Stimulated activated CD8-positive, alpha-beta memory T cell treated with anti-CD3 and anti-CD28 coated beads, Interleukin-4, amount 100 ng/mL, for 48 hours (primary cell): ENCODE measurements at places on chromosomes 4 and X.

DNA sequence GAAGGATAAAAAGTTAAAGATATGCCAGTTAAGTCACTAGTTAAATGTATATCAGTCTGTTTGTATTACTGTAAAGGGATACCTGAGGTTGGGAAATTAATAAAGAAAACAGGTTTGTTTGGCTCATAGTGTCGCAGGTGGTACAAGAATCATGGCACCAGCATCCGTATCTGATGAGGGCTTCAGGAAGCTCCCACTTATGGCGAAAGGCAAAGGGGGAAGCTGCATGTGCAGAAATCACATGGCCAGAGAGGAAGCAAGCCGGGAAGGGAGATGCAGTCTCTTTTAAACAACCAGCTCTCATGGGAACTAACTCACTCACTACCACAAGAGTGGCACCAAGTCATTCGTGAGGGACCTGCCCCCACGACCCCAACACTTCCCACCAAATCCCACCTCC lies 91.9 kb upstream of the SH3RF1 start:
- DNase-seq: no peak

DNA sequence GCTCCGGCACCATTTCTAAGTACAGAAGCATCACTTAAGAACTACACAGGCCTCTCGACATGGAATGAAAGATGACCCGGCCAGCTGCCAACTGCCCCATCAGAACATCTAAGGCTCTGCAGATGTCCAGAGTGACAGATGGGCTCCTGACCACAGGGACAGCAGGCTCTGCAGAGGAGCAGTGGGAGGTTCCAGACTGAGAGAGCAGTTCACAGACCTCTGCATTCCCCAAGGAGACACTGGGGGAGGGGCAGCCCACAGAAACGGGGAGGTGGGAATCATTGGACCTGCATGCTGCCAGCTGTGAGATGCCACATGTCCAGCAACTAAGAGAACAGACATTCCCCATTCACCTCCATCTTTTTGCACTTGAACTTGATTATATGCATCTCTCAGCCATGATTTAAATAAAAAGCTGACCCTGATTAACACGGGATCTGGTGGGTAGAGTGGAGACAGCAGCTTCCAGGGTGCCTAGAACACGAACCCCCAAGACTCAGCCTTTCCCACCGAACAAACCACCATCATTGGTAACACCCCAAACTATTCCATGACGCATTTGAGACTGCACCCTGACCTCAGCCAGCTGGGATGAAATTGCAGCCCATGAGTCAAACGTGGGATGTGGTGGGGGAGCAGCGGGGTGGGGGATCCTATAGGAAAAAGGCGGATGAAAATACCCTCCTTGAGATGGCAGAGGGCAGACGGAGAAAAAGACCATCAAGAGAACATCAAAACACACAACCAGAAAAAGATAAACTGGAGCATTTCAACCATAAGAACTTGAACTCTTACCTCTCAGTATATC lies 47.2 kb downstream of the AFAP1 start:
- no peak for DNase-seq

DNA sequence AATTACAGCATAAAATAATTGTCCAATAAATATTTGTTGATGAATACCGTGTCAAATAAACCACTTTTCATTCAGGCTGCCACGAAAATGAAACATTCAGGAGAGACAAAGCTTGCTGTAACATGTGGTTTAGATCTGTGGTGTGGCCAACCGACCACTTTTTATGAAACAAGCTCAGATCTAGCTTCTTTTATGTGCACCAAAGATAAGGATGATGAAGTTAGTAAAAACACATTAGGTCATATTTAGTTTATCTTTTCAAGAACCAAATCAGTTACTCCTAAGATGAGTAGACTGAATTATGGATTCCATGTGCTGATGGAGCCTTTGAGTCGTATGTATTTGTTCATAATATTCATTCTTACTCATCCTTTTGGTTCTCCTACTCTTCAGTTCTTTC lies 35.8 kb downstream of the STOX2 start:
- no peak for DNase-seq

DNA sequence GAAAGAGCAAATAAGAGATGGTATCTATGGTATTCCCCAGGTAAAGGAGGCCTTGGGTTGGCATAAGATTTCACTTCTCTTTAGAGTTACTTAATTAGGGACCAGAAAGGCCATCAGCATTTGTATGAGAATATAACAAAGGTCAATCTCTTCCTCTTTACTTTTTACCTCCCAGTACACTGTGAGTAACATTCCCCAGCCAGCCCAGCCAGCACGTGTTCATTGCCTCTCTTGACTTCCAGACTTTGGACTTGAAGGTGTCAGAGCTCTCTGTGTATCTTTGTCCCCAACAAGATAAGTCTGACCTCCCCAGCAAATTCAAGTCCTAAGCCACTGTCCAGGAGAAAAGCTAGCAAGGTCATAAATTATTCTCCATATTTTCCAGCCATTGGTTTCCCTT lies 110.5 kb downstream of the AR start:
- DNase-seq: no peak

- DNase-seq: no peak
Measured at GRCh38 chr4:7595934-7596461, 161.3 kb upstream of the PSAPL1 start.

- no peak for DNase-seq
Measured at GRCh38 chr4:115219862-115220261, 106.4 kb upstream of the NDST4 start.

DNA sequence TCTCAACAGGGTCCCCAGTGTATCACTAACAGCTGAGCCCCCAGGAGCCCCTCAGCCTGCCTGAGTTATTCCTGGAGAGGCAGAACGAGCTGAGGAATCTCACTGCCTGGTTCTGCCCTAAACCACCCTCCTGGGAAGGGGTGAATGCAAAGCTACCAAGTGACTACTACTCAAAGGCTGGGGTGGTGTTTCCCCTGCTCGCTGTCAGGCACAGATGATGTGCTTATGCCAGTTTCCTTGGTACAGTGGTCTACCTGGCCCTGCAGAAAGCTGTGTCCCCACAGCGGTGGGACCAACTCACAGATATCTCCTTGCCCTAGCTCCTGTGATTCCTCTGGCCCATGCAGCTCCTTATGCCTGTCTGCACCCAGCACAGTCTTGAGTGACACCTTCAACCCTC lies 35.4 kb upstream of the ASMTL start:
- peak; percentile 21 for DNase-seq

GRCh38 chr4:154132406-154132805 lies 343.5 kb upstream of the SFRP2 start:
- no peak for DNase-seq

DNA sequence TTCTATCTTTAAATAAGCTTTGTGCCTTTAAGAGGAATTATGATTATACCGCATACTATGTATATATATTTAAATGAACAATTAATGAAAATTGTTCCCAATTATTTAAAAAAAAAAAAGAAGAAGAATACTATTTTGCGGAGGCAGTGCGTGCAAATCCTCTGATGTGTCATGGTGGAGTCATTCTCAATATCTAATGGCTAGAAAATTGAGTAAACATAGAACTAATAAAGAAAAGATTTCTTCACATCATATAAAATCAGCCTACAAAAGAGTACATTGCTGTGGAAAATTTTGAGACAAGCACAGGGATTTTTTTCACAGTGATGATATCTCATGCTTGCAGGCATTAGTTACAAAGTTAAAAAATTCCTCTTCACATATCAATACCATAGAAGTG lies 2.6 kb upstream of the EREG start:
- DNase-seq: no peak

DNA sequence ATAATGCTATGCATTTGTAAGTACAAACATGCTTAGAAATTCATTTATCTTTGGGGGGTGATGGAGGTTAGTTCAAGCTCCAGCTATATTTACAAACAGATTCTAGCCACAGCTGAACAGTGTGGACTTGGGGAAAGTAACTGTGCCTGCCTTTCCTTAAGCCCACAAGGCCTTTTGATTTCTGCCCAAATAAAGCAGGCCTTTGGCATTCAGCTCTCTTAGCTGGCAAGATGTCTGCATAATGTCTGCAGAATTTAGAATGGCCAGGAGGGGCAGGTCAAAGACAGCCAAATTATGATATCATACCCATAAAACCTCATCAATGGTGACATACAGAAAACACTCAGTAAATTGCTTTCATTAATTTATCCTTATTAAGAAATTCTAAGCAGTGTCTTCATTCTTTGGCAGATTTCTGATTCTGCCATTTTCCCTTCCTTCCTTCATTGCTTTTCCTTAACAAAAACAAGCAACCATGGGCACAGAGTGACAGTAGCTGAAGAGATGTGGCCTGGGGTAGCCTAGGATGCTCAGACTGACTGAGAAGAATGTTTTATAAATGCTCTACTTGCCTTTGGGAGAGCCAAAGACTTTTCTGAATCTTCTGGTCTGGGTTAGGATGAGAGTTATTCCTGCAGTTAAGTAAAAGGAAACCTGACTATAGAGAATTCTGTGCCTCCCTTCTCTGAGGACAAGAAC lies 538.7 kb upstream of the NR3C2 start:
- DNase-seq: no peak

GRCh38 chr4:1683736-1684505 lies at the start of gene FAM53A:
Gene FAM53A (minus strand): TSS chr4:1684313. CDS start chr4:1668741, 15,572 bp downstream.
- peak; percentile 51 for DNase-seq

GRCh38 chr4:150583287-150584110 lies 1.5 kb downstream of the MAB21L2 start:
- DNase-seq: no peak

DNA sequence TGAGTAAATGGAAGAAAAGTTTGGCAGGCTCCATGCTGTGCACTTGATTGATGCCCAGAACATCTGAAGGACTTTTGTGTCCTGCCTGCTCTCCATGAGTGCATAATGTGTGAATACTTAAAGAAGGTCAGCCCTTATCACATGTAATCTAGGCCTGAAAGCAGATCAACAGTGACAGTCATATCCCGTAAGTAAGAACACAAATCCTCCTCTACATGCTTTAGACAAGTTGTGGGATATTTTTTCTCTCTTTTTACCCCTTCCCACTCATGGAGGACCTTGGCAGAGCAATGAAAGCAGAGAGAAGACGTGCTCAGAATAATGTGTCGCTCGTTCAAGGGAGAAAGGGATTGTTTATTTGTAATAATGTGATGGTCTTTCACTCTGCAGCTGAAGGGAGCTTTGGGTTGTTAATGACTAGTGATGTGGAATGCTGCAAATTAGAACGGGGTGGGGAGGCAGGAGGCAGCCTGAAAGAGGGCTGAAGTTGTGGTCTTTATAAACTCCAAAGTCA lies 286.6 kb downstream of the BMPR1B start:
- no peak for DNase-seq

DNA sequence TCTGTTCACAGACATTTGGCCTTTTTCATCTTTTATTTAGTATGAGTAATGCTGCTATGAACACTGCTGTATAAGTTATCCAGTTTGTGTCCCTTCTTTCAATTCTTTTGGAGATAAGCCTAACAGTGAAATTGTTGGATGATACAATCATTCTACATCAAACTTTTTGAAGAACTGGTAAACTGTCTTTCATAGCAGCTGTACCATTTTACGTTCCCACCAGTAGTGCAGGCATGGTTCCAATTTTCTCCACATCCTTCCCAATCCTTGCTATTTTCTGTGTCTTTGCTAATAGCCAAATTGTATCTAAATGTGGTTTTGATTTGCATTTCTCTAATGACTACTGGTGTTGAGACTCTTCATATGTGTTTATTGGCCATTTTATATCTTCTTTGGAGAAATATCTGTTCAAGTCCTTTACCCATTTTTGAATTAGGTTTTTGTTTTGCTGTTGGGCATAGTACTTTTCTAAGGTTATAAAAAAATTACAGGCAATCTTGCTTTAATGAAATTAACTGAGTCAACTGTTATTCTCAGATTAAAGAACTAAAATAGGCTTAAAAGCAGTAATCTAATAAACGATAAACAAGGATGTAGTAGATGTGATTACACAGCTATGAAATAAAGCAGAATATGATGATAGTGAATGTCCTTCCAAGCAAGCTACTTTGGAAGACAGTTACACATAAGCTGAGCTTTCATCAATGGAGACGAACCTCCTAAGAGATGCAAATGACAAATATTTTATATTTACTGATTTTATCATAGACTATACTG lies 57.2 kb downstream of the FBXW7 start:
- DNase-seq: no peak

DNA sequence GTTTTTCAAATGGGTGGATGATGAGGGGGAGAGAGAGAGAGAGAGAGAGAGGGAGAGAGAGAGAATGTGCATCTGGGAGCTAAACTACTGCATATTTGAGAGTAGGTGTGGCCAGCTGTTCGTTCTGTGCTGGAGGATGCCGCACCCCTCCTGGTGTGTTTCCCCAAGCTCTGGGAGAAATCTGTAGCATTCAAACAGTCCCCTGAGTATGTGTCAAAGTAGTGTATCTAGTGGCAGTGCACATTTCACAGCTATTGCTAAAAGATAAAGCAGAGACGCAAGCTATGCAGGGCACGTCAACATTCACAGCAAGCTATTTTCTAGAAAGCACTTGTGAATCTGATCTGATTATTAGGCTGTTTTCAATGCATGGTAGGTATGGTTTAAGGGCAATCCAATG lies 83.5 kb upstream of the LIMCH1 start:
- DNase-seq: no peak

GRCh38 chr4:3677748-3678070 lies 88.5 kb upstream of the ADRA2C start:
- DNase-seq: no peak

DNA sequence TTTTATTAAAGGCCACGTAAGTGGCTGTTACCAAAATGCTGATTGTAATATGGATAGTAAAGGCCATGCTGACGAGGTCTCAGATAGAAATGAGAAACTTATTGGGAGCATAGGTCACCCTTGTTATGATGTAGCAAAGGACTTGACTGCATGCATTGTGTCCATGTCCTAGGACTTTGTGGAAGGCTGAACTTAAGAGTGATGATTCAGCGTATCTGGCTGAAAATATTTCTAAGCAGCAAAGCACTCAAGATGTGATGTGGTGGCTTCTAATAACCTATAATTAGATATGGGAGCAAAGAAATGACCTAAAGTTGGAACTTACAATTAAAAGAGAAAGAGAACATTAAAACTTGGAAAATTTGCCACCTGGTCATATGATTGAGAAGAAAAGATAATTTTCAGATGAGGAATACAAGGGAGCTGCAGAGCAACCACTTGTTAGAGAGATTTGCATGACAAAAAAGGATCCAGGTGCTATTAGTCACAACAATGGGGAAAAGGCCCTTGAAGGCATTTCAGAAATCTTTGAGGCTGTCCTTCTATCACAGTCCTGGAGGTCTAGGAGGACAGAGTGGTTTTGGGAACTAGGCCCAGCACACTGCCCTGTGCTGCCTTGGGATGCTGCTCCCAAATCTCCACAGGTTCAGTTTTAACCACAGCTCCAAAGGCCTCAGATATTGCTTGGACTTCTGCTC lies 793.7 kb upstream of the LCORL start:
- DNase-seq: no peak

GRCh38 chrX:130952266-130953043 lies 49.4 kb upstream of the ENOX2 start:
- DNase-seq: no peak

- no peak for DNase-seq
Measured at GRCh38 chrX:109343671-109344070, 138.2 kb downstream of the GUCY2F start.

GRCh38 chrX:129759576-129760061 lies 20.1 kb upstream of the SASH3 start:
- peak; percentile 70 for DNase-seq

GRCh38 chrX:104319346-104319745 lies 64.6 kb upstream of the ESX1 start:
- DNase-seq: no peak
